Activated CD4-positive, alpha-beta T cell treated with anti-CD3 and anti-CD28 coated beads for 24 hours (primary cell): ENCODE measurements at places on chromosomes 2 and 18.

- no peak for DNase-seq
Measured at GRCh38 chr2:207983641-207984042, 41.7 kb downstream of the PLEKHM3 start.

DNA sequence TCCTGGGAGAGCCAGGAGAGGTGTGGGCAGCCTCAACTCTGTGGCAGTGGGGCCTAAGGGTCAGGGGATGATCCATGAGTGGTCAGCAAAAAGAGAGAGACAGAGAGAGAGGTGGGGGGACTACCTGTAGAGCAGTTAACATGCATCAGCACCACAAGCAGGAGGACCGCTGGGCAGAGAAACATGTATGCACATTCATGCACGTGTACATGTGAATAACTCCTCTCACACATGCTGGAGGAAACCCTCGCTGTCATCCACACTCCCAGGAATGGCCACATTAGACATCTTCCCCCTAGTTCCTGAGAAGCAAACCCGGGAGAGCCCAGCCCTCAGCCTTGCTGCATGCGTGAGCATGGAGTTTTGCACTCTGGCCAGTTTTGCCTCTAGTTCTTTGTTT lies 166.1 kb downstream of the SMAD7 start:
- DNase-seq = no peak

DNA sequence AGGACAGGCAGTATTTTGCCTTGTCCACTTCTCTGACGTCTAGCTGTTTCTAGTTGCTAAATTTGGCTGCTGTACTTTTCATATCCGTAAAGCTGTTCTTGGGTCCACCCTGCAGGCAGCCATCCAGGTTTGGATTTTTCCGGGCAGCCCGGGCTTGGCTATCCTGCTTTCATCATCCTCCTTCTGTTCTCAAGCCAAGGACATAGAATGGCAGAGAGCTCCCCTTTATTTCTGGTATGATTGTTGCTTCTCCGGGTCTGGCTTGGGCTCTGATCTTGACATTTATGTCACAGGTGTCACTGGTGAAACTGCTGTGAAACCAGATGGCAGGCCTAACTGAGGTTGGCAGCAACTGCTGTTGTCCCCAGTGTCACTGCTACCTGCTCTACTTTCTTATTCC lies 35.5 kb downstream of the SCN2A start:
- no peak for DNase-seq

DNA sequence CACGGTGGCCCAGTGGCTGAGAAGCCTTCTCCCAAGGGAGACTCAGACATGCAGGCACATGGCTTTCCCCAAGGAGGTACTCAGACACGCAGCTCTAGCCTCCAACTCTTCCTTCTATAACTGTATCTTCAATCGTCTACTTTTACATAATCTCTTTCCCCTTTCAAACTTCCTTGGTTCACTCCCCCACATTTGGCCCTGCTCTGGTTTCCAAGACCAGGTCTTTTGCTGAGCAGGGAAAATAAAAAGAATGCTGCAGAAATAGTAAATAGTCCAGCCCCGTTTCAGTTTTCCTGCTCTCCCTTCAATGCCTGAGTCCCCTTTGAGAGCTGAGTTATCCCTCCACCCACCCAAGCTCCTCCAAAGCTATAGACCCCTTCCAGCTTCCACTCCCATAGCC lies 635.0 kb downstream of the ARHGAP15 start:
- DNase-seq = no peak

- no peak for DNase-seq
Measured at GRCh38 chr2:191318729-191319078, 73.5 kb downstream of the MYO1B start.

GRCh38 chr2:219439506-219439905 lies 4.9 kb downstream of the SPEG start:
- DNase-seq = no peak

GRCh38 chr2:128783896-128784295 lies 465.2 kb upstream of the HS6ST1 start:
- DNase-seq = no peak

- DNase-seq = no peak
Measured at GRCh38 chr2:222544661-222545060, 111.2 kb downstream of the FARSB start.

- no peak for DNase-seq
Measured at GRCh38 chr18:75142677-75143076, 66.3 kb downstream of the PTGR3 start.

GRCh38 chr18:26738706-26739105 lies 126.8 kb downstream of the AQP4 start:
- no peak for DNase-seq

DNA sequence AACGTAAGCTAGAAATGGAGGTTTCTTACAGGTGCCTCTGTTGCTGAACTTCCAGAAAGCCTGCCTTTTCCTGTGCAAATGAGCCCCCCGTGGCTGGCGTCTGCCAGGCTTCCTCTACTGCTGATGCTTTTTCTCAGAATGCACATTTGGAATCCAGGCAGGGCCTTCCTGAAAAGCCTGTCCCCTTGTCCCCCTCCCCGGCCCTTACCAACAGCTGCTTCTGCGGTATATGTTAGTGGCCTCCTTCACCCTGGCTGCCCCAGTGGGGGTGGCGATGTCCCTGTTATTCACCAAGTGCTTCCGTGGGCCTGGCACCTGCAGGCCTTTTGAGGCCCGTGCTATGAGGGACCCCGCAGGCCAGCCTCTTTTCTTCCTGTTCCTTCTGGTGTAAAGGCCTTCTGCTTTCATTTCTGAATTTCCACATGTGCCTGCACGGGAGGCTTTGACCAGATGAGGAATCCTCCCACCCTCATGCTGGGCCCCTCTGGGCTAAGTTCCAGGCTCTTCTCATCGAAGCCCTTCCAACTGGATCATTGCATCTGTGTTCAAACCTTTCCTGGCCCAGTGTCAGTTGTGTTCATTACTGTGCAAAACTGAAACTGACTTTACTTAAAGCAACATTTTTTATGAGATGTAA lies 10.4 kb downstream of the CNDP2 start:
- DNase-seq = no peak

DNA sequence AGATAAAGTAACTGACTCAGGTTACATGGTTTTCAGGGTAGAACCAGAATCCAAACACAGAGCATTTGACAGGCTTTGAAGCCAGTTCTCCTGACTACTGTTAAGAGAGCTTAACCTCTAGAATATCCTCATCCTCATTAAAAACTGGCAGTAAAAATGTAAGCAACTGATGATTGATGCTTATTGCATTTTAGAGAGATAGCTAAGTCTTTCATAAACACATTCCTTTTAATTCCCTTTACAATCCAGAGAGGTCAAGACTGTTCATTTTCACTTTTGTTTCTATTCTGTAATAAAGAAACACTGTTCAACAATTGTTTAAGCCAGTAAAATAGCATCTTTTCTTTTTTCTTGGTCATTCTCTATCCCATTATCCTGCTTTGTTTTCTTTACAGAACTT lies 53.9 kb upstream of the RAB27B start:
- no peak for DNase-seq

- DNase-seq = no peak
Measured at GRCh38 chr2:41906338-41906725, 141.5 kb upstream of the PKDCC start.

DNA sequence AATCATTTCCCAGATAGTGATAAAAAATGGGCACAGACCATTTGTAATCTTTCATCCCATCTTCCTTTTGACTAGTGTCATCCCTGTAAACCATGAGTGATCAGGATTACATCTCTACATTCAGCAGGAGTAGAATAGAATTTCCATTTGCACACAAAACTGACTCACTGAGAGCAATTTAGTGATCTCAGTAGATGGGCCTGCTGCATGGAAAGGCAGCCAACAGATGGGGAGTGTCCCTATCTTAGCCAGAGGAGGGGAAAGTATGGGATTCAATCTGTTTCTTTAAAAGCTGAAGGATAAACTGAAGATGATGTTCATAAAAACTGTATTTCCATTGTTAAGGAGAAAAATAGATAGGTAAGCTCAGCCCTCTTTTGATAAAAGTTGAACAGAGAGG lies 441.7 kb downstream of the ZNF521 start:
- DNase-seq = no peak

- DNase-seq = no peak
Measured at GRCh38 chr2:32532341-32532740, 95.5 kb upstream of the TTC27 start.

GRCh38 chr2:210287301-210287700 lies 27.7 kb downstream of the MYL1 start:
- DNase-seq = no peak

DNA sequence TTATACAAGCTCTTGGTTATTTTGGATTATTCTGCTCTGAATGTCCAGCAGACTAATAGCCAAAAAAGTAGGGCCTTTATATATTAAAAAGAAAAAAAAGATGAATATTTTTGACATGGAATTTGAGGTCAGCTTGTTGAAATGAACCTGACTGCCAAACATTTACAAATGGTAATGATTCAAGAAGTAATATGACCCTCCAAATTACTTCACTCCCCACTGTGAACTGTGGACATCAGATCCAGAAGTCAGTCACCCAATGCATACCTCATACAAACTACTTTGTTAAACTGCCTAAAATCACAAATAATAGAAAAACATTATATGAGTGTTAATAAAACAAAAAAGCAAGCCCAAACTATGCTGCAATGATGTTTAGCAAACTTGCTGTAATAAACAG lies 10.0 kb downstream of the EPG5 start:
- DNase-seq = no peak

DNA sequence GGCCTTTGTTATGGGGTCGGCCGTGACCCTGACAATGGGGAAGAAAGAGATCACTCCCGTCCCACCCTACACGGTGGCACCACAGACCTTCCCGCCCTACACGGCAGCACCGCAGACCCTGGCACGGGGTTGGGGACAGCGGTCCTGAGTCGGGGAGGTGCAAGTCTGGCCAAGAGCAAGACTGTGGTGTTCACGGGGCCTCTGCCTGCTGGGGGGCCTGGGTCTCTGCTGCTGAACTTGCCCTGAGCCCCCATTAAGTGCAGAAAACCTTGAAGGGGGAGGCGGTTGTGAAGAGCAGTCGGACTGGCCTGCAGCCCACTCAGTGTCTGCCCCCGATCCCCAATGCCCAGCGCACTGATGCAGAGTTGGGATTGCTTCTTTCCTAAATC lies 75.9 kb downstream of the SLC66A2 start:
- no peak for DNase-seq

DNA sequence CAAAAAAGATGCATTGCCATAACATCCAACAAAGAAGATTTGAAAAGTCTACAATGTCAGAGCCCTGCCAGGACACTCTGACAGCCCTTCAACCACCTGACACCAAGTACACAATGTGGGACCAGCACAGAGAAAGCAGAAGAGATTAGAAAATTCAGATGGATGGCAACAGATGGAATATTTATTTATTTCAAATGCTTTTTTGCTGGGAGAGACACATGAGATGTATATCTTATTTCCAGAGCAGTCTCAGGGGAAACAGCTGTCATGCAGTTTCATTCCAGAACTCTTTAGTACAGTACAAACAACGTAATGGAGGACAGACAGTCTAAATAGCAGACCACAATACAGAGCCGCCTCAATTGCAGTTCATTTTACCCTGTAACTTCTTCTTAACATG lies 110.1 kb downstream of the MAIP1 start:
- no peak for DNase-seq

DNA sequence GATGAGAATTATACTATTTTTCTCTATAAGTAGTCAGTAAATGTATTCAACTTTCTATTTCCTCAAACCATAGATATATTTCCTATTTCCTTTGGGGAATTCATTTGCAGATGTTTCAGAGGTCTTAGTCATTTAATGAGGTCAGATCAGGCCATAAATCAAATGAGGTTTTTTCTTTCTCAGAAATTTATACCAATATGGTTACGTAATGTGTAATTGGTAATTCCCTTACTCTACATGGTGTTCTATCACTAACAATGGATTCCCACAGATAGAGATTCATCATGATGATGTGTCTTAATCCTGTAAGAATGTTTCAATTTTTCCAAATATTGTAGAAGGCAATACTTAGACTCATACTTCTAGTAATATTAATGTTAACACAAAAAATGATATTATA lies 108.0 kb downstream of the DPP4 start:
- no peak for DNase-seq

GRCh38 chr18:50842846-50843245 lies 23.0 kb upstream of the MRO start:
- no peak for DNase-seq

GRCh38 chr2:197195518-197195917 lies 115.1 kb downstream of the ANKRD44 start:
- DNase-seq = no peak

GRCh38 chr2:37506407-37507050 lies 162.1 kb downstream of the QPCT start:
- DNase-seq = no peak

GRCh38 chr2:112814278-112814677 lies 22.3 kb downstream of the IL1B start:
- DNase-seq = no peak

- DNase-seq = no peak
Measured at GRCh38 chr2:238096311-238097011, 3.7 kb upstream of the ESPNL start.

- DNase-seq = no peak
Measured at GRCh38 chr2:104004821-104005220, 849.1 kb upstream of the POU3F3 start.

GRCh38 chr2:166436976-166437375 lies 57.1 kb downstream of the SCN7A start:
- DNase-seq = no peak

DNA sequence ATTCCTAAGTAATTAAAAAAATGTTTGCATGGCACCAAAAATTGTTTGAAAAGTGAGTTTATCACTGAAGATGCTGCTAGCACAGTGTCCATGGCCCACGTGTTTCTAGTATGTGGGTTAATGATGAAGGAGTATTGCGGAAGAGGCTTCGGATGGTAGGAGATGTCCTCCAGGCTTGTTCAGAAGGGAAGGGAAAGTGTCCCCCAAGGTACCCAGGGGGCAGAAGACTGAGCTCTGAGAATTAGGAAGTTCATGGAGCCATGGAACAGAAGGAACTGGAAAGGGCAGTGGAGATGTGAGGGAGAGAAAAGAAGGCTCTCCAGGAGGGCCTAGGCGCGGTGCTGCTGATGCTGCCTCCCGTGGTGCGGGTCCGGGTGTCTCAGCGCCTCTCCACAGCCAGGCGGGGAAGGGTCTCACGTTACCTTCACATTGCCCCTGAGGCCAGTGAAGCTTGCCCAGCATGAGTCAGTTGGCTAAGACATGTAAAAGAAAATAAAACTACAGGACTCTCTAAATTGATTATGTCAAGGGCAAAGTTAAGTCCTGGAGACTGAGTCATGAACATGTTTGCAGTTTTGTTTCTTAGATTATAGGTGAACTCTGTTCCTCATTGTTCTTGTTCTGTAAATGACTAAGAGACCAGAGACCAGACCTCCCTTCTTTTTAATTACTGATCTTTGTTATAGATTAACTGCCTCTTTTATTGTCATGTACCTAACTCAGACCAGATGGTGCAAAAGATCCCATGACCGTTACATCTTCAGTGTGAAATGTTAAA lies 89.0 kb downstream of the MTCL1 start:
- no peak for DNase-seq

GRCh38 chr2:136055929-136056688 lies 61.8 kb downstream of the CXCR4 start:
- DNase-seq = no peak

DNA sequence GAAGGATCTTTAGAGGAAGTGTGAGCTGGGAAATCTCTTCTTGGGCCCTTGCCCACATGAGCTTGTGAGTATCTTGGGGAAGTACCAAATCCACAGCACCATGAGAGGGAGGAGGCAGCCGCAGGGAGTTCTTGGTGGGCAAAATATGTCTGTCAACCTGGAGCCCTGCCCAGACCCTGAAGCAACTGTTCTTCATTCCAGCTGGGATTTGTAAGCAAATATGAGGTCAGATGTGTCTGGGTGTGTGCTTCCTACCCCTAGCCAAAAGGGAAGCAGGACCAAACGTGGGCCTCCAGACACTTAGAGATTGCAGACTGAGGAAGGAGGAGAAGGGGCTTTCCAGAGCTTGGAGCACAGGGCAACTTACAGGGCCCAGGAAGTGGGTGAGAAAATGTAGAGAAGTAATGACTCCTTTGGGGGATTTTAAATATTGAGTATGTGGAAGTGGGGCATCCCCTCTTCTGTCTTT lies 41.9 kb downstream of the TMEM247 start:
- DNase-seq = no peak
